ENCODE measurements at places on chromosomes 16 and 17.

DNA sequence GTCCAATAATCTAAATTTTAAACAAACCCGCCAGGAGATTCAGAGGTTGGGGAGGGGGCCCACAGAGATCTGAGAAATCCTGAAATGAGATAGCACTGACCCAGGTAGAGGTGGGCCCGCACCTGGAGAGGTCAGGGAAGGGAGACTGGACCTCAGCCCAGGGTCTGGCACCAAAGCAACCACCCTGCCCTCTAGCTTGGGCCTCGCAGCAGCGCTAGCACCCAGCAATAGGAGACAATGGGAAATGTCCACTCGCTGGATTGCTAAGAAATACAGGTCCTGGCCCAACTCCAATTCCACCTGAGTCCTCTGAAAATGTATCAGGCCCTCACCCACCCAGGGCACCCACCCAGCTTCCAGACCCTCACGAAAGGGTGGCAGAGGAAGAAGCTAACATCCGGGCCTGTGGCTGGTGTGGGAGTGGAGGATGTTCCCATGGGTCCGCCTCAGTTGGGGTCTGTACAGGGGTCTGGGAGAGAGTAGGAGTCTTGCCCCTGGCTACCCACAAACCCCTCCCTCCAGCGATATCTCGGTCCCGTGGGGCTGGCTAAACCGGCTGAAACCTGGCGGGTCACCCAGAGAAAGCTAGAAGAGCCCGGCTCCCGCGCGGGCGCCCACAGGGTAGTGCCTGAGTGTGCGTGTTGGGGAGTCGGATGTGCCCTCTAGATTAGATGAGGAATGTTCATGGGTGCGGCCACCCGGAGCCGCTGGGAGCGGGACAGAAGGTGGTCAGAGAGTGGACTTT, 1.1 kb downstream of the PLLP start:
- no peak for DNase-seq

DNA sequence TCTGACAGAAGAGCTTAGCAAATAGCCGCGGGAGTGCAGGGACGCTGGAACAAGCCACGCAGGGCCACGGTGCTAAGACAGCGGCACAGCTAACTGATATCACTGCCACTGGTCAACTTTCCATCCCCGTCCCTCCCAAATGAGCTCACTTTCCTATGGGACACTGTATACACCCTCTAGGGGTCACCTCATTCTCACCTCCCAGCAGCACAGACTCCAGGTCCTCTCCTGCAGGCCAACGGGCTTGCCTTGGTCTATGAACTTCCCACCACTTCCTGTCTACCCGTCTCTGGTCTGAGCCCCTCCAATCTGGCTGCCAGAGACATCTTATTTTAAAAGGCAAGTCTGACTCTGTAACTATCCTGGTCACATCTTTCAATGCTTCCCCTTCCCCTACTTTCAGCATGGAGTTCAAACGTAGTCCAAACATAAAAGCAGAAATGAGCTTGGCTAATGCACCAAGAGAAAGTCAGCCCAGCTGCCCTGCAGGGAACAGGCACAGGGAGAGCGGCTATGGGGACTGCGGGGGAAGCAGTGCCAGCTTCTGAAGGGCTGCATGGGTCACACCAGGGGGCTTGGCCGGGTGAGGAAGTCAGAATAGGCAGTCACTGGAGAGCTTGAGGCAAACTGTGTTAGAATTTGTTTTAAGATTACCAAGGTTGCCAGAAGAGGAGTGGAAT, 26.3 kb upstream of the SLC38A8 start:
- no peak for DNase-seq

- DNase-seq, result peak; percentile 16
These were observed 11.1 kb downstream of the TNS4 start for GRCh38 chr17:40490289-40490853.

- DNase-seq, result no peak
These were observed 44.6 kb downstream of the SDK2 start for GRCh38 chr17:73599599-73599998.

DNA sequence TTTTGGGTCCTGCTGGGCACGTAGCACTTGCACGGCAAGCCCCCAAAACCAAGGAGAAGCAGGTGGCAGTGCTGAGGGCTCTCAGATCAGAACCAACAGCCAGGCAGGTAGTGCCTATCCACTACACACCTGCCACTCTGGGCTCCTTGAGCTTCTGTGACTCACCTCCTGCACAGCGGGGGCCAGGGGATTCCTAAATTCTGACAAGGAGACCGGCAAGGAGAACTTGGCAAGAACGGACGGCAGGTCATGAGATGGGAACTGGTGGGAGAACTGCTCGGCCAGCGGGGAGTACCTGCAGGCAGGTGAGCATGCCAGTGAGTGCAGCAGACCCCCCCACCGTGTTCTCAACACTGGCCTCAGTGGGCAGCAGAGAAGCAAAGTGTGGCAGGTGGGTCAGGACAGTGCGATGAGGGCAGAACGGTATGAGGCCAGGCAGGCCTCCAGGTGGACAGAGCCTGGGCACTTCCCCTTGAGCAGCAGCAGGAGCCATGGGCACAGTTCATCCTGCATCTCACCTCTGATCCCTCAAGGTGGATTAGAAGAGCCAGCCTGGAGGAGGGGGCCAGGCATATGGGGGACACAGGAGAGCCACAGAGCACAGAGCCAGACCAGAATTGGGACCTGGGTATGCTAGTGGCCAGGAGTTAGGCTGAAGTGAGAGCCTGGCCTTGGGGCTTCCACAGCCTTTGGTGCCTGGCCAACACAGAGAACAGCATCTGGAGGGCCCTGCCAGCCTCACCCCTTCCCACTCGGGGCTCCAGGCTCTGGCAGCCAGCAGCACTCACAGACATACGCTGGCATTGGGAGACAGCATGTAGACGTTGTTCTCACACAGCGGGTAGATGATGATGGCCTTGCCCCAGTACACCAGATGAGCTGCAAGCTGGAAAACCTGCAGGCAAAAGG, 14.7 kb downstream of the MPG start:
- DNase-seq, result no peak

DNA sequence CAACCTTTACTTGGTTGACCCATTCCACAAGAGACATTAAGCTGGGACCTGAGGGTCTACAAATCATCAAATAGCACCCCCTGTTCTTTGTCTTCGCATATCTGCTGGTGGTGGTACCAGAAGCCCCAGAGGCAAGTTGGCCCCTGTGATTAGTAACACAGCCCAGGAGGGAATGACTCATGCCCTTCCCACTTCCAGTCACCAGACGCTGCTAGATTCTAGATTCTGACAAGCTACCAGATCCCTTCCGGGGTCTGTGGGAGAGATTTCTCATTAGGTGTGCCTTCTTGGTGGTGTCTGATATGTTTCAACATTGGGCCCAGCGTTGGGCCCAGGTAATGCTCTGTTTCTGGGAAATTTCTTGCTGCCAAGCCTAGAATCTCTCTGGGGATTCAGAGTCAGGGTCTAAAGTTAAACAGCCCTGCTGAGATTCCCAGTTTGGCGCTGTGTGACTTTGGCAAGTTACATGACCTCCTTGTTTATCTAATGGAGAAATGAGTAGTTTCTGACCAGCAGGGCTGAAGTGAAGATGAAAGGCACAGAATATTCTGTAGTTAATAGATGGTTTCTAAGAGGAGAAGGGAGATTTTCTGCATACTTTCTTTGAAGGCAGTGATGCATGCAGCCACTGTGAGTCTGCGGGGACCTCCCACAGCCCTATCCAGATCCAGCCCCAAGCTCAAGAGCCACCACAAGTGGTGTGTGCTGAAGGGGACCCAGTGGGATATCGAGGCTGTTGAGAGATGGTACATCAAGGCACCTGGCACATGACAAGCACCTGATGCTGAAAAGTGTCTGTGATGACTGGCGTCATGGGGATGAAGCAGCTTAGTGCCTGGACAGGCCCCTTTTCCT, 3.9 kb downstream of the TRPV2 start:
- peak; percentile 42 for DNase-seq

GRCh38 chr17:58384897-58385296, 32.4 kb downstream of the RNF43 start:
- no peak for DNase-seq

- peak; percentile 86 for DNase-seq
These were observed at the start of gene EVI2A for GRCh38 chr17:31321481-31321880. EVI2A (minus strand) TSS chr17:31321622; CDS start chr17:31319013, 2,609 bp downstream.

- DNase-seq, result no peak
These were observed 53.1 kb upstream of the BCO1 start for GRCh38 chr16:81185416-81185815.

DNA sequence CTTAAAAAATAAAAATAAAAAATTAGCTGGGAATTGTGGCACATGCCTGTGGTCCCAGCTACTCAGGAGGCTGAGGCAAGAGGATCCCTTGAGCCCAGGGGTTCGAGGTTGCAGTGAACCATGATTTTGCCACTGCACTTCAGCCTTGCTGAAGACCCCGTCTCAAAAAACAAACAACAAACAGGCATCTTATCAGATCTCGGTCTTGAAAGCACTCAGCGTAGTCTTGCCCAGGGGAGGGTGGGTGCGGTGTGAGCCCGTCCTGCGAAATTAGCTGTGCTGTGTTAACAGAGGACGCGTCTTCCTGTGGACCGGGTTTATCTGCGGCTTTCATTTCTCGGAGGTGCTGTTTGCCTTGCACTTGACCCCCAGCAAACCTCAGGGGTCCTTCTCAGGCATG, 5.4 kb downstream of the GAA start:
- no peak for DNase-seq

DNA sequence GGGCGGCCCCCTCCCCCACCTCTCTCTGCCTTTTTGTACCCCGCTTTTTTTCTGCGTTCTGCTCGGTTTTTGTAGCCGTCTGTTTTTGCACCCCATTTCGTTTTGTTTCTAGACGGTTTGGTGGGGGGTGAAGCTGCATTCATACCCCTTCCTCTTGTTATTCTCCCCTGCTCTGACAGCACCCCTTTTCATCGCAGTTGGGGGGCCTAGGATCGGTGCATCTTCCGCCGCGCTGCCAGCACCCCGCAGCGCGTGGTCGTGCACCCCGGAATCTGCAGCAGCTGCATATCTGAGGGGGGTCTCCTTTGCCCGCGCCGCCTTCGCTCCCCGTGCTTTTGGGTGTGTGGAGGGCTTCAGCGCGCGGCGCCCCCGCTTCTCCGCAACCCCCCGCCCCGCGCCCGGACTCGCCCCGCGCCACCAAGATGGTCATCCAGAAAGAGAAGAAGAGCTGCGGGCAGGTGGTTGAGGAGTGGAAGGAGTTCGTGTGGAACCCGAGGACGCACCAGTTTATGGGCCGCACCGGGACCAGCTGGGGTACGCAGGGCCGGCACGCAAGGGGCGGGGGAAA, 455 bp downstream of the ATP1B2 start:
- no peak for DNase-seq

GRCh38 chr16:9949396-9949795, 232.8 kb downstream of the GRIN2A start:
- DNase-seq, result no peak

GRCh38 chr17:61581611-61582349, 9.2 kb downstream of the NACA2 start:
- DNase-seq, result no peak

GRCh38 chr17:68924793-68925720, 30.1 kb downstream of the ABCA8 start:
- DNase-seq, result no peak

DNA sequence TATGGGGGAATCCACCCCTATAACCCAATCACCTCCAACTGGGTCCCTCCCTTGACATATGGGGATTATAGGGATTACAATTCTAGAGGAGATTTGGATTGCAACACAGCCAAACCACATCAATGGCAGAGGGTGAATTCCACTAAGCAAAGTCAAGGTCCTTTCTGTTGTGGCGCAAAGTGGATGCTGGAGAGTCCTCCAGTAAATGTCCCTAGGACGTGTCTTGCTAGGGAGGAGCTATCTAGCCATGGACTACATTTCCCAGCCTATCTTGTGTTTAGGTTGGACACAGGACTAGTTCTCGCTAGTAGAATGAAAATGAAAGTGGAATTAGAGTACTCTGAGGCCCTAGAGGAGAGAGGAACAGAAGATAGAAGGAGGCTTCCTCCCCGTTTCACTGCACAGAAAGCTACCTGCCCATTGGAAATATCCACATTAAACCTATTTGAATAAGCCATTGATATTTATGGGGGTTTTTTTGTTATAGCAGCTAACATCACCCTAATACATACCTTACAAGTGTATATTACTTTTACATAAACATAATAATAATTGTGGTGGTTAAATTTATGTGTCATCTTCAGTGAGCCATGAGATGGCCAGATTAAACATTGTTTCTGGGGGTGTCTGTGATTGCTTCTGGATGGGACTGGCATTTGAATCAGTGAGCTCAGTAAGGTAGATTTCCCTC, 56.7 kb upstream of the ERCC4 start:
- no peak for DNase-seq

GRCh38 chr16:69936252-69936651, 14.9 kb upstream of the CLEC18A start:
- no peak for DNase-seq

GRCh38 chr16:70687102-70687511, 1.3 kb upstream of the MTSS2 start:
- no peak for DNase-seq

GRCh38 chr17:38685491-38685890, 10.7 kb upstream of the EPOP start:
- DNase-seq, result no peak

- DNase-seq, result no peak
These were observed 11.7 kb downstream of the ERN1 start for GRCh38 chr17:64117981-64118979.

DNA sequence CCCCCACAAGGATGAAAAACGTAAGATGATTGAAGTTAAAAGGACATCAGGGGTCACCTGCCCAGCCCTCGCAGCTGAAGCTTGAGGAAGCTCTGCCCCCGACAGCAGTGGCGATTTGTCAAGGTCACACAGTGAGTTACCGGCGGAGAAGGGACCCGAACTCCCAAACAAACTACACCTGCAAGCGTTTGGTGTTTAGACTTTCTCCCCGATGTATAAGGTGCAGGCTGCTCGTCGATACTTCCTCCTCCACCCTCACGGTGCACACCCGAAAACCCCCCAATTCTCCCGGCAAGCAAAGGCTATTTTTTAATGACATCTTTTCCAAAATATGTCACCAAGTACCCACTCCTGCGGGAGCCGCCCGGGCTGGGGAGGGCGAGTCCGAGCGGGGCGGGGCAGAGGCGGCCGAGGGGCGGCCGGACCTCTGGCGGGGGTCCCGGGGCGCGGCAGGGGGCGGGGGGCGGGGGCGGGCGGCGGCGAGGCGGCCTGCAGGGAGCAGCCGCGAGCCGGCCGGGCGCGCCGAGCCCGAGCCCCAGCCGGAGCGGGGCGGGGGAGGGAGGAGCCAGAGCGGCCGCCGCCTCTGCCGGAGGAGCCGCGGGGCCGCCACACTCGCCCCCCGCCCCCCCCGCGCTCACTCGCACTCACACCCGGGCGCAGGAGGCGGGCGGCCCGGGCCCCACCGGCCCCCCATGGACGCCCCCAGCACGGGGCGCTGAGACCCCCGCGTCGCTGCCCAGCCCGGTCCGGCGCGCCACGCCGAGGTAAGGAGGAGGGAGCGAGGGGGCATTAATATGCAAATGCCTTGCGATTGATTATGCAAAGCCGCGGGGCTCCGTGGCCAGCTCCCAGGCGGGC, at the start of gene THRA:
THRA (plus strand) TSS at position 637 of the 858 bp plus-strand sequence. CDS start 11,524 bp downstream, outside the sequence.
- peak; percentile 71 for DNase-seq

- DNase-seq, result no peak
These were observed 406.5 kb downstream of the SHISA9 start for GRCh38 chr16:13307851-13308250.

All from stimulated activated CD4-positive, alpha-beta T cell treated with anti-CD3 and anti-CD28 coated beads, Interleukin-4, amount 100 ng/mL, for 4 hours (primary cell).